H4 (cell line): ENCODE measurements at places on chromosomes 2 and 18. TPM values are rescaled to one million over a fixed set of nuclear protein-coding genes. Genes with fewer than 3 reads are reported as not detected.

RUFY4 gene
- total RNA-seq = not detected in 2 replicates

ORMDL1 gene
- total RNA-seq = 84.6 and 91.4 TPM in 2 replicates

MC5R gene
- 0.10 TPM in 1 of 2 replicates, not detected in the other for total RNA-seq

CTAGE1 gene
- not detected in 2 replicates for total RNA-seq

TLX2 gene
- not detected in 2 replicates for total RNA-seq

PID1 gene
- 2.0 and 2.5 TPM in 2 replicates for total RNA-seq

RGPD8 gene
- total RNA-seq = 1.5 and 2.0 TPM in 2 replicates

MSH6 gene
- total RNA-seq = 66.7 and 67.8 TPM in 2 replicates

MATN3 gene
- 0.14 and 0.46 TPM in 2 replicates for total RNA-seq

PSTPIP2 gene
- 0.08 TPM in 1 of 2 replicates, not detected in the other for total RNA-seq

REG3A gene
- not detected in 2 replicates for total RNA-seq

GPR35 gene
- 0.75 and 0.86 TPM in 2 replicates for total RNA-seq

PRKAG3 gene
- total RNA-seq = not detected in 2 replicates

KCNK3 gene
- total RNA-seq = 0.12 and 2.1 TPM in 2 replicates

CHST9 gene
- 0.23 and 1.1 TPM in 2 replicates for total RNA-seq

COL5A2 gene
- total RNA-seq = 155 and 160 TPM in 2 replicates

TDRD15 gene
- total RNA-seq = 0.15 TPM in 1 of 2 replicates, not detected in the other
